Right ventricle myocardium superior (tissue), 1 donor: ENCODE measurements at places on chromosomes 1 and 21.
A peak's percentile ranks its signal among the peaks of the same experiment; 100 is the strongest.

DNA sequence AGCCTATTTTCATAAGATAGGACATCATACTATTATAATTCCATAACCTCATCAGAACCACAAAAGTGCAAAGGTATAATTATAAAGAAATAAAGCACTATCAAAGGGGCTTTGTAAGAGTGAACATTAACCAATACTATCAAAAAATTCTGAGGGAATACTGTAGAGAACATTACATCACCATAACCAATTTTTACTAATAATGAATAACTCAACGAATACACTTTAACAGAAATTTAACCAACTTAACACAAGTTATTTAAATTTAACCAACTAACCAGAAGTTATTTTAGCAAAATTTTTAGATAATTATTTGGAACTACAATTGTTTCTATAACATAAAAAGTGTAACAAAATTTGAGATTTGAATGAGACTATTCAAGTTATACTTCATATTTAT, 34.8 kb downstream of the ZSWIM5 start:
- no peak for DNase-seq

DNA sequence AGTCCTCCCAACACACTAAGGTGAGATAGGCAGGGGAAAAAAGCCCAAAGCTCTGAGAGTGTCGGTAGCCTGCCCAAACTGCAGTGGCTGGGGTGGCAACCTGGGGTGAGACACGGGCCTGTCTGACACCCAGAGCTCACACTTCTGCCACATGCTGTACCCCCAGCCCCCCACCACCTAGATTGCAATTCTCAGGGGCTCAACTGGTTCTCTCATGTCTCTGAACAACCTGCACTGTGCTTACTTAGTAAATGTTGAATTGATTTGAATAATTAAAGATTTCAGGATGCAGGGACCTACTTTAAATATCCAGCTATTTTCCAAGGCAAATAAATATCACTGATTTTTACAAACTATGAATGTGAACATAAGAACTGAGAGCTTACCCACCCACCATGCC, 115.5 kb downstream of the EDEM3 start:
- DNase-seq = no peak

- peak; percentile 78 for DNase-seq
Observed at GRCh38 chr1:17630048-17630830, 90.7 kb downstream of the ARHGEF10L start.

- DNase-seq = no peak
Observed at GRCh38 chr1:151843398-151843797, 3.8 kb upstream of the C2CD4D start.

- DNase-seq = peak; percentile 30
Observed at GRCh38 chr1:2355373-2356261, 35.7 kb downstream of the MORN1 start.

- DNase-seq = no peak
Observed at GRCh38 chr1:14326857-14327256, 271.6 kb upstream of the KAZN start.

- peak; percentile 40 for DNase-seq
Observed at GRCh38 chr21:39527664-39528381, 76.1 kb downstream of the SH3BGR start.

GRCh38 chr1:231779081-231779480, 152.5 kb downstream of the DISC1 start:
- DNase-seq = no peak

DNA sequence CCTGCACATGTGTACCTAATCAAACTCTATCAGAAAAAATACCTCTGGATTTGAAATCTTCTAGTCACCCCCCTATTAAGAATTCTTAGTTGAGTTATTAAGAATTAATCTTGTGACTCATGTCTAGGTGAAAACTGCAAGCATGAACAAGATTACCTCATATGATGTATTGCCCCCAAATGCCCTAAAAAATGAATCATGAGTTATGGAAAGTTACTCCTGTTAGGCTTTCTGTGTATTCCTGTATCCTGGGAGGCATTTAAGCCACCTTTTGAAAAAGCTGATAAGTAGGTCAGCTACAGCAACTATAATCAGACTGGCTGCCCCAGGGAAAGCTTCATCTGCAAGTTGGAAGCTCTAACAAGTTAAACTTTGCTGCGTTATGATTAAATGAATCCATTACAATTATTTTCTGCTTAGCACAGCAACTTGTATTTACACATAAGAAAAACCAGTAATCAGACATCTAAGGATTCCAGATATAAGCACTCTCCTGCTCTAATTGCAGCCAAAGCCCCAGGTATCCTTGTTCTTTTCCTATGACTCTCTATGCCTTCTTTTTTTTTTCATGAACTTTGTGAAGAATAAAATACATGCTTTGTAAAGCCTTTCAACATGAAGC, 147.7 kb downstream of the NTPCR start:
- no peak for DNase-seq

DNA sequence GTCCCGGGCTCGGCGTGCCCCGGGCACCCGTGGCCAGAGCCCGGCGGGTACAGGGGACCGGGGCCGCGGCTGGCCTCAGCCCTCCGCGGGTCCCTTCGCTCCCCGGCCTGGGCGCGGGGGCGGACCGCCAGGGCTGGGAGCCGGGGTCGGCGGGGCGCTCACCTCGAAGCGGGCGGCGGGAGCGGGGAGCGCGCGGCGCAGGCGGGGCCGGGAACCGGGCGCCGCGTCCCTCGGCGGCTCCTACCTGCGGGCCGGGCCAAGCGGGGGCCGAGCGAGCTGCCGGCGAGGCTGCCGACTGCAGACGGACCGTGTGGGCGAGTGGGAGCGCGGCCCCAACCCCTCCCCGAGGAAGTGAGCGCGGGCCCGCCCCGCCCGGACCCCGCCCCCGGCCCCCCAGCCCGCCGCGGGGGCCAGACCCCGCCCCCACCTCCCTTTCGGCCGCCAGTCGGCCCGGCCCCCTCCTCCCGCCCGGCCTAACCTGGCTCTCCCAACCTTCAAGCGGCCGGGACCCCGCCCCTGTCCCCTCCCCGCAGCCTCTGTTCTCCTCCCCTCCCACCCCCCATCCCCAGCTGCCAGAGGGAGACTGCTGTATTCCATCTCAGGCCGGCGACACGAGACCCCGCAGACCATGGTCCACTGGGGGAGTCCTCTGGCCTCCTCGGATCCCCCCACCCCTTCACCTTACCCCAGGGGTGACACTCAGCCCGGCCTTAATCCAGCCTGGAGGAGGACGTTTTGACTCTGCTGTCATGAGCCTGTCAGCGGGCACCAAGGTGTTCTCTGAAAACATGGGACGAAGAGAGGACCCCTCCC, at the start of gene FHL3:
FHL3 (minus strand) TSS at position 320 of the 813 bp plus-strand sequence. CDS start 6,102 bp downstream, outside the sequence.
- DNase-seq = peak; percentile 82

- no peak for DNase-seq
Observed at GRCh38 chr1:59690171-59690930, 124.4 kb upstream of the HOOK1 start.

GRCh38 chr21:27171707-27172106, 204.8 kb upstream of the ADAMTS5 start:
- no peak for DNase-seq

GRCh38 chr1:119808972-119809550, 2.2 kb downstream of the REG4 start:
- DNase-seq = peak; percentile 78

GRCh38 chr1:222157612-222158011, 390.3 kb downstream of the HHIPL2 start:
- no peak for DNase-seq

DNA sequence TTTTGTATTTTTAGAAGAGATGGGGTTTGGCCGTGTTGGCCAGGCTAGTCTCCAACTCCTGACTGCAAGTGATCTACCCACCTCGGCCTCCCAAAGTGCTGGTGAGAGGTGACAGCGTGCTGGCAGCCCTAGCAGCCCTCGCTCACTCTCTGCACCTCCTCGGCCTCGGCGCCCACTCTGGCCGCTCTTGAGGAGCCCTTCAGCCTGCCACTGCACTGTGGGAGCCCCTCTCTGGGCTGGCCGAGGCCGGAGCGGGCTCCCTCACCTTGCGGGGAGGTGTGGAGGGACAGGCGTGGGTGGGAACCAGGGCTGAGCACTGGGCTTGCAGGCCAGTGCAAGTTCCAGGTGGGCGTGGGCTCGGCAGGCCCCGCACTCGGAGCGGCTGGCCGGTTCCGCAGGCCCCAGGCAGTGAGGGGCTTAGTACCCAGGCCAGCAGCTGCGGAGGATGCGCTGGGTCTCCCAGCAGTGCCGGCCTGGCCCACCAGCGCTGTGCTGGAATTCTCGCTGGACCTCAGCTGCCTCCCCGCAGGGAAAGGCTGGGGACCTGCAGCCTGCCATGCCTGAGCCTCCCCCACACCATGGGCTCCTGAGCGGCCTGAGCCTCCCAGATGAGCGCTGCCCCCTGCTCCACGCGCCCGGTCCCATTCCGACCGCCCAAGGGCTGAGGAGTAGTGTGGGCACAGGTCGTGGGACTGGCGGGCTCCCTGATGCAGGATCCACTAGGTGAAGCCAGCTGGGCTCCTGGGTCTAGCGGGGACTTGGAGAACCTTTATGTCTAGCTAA, 3.4 kb upstream of the LBR start:
- DNase-seq = no peak

DNA sequence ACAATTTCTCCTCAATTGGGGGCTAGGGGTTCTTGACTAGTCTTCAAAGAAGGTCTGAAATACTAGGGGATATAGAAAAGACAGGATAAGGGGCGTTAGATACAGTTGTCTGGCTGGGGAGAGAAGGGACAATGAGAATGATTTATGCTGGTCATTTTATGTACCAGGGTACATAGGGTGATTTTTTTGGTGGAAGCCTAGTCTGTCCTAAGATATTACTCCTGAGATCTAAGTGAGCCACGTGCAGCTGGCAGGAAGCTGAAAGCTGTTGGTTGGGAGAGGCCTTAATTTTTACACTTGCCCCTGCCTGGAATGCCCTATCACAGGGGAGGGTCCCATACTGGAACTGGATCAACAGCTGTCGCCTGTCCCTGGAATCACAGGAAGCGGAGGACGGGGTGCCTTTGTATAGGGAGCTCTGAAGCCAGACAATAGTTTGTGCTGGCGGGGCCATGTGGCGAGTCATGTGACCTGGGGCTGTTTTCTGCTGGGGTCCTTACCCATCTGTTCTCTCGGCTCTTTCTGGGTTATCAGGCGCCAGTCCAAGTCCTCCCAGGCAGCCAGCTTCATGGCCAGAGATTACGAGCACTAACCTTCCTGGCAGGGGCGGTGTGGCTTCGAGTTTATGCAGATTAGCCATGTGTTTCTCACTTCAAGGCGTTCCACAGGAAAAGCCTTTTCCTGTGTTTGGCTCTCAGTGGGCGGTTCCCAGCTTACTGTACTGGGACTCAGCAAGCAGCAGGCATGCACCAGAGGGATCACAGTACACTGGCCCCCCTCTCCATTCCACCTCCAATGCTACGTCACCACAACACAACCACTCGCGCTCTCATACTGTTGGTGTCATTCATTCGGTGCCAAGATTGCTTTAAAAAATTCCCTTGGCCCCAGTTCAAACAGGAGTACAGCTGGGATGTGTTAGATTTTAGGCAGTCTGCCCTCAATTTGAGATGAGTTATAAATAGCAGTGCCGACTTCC, 27.5 kb downstream of the ARID1A start:
- peak; percentile 88 for DNase-seq

GRCh38 chr1:199007423-199007822, 368.6 kb downstream of the PTPRC start:
- DNase-seq = no peak

- no peak for DNase-seq
Observed at GRCh38 chr1:173529106-173529505, 52.0 kb downstream of the PRDX6 start.

DNA sequence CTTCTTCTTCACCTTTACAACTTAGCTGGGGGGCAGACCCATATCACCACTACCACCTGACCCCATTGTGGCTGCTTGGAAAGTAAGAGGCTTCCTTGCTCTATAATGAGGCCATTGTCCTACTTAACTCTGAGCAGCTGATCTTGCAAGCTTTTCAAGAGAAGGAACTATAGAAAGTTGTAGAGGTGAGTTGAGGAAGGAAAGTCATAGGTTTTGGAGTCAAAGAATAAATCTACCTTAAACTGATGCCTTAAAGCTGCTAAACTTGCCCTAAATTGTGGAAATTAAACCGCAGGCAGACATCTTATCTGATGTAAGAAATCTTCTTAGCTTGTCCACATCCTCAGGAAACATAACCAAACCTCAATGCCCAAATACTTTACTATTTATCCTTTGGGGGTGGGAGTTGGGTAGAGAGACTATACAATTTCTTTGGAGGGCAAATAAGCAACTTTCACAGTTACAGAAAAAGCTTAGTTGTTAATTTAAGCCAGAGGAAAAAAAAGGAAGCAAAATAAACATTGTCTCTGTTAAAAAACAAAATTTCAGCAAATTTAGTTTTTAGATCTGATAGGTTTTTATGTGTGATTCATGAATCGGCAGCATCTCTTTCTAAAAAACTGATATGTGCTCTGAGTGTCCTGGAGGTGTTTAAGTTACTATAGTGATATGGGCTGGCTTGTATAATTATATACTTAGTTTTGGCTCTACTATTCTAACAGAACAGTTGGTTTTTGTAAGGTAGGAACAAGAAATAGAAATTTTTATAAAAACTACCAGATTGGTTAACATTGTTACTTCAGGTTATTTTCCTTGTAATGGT, 4.7 kb downstream of the IL23R start:
- no peak for DNase-seq

DNA sequence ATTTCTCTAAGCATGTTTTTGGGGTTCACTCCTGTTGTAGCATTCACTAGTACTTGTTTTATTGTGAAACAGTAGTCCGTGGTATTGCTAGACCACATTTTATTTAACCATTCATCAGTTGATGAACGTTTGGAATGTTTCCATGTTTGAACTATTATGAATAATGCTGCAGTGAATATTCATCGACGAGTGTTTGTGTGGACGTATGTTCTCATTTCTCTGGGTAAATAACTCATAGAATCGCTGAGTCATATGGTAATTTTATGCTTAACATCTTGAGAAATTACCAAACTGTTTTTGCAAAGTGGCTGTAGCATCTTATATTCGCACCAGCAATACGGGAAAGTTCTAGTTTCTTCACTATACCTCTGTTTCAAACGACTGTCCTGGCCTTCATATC, 28.0 kb upstream of the KAZN start:
- DNase-seq = no peak

- no peak for DNase-seq
Observed at GRCh38 chr21:35923971-35924370, 136.4 kb downstream of the SETD4 start.

DNA sequence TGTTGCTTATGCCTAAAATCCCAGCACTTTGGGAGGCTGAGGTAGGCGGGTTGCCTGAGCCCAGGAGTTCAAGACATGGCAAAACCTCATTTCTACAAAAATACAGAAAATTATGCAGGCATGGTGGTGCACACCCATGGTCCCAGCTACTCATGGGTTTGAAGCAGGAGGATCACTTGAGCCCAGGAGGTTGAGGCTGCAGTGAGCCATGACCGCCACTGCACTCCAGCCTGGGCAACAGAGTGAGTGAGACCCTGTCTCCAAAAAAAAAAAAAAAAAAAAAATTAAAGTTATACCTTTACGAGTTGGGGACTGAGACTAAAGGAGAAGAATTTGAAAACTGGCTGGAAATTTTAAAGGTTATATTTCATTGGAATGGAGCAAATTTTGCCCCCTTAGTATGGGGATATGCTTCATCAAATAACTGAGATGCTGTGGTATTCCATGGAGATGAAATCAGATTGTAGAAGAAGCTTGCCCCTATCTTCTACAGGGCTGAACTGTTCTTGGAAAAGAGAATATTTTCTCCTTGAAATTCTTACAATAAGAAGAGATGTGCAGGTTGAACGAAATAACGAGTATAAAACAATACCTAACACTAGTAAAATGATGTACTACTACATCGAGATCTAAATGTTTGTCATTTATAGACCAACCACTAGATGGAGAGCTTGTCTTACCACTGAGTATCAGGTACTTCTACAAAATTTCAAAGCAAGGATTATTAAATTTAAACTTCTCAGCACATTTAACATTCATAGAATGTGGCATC, 34.9 kb upstream of the SCYL3 start:
- DNase-seq = no peak
